ENCODE measurements at places on chromosomes 5 and 9.

- no peak overlapping the region for H3K4me3 ChIP-seq
- DNase-seq: no peak
- H3K4me1 ChIP-seq: no peaks in the 10 kb centered on the region
- no peaks in the 10 kb centered on the region for H3K36me3 ChIP-seq
- no peak overlapping the region for H3K27ac ChIP-seq
- no peaks in the 10 kb centered on the region for H3K27me3 ChIP-seq
Measured at GRCh38 chr5:164869325-164869724, 1363.9 kb downstream of the MAT2B start.

DNA sequence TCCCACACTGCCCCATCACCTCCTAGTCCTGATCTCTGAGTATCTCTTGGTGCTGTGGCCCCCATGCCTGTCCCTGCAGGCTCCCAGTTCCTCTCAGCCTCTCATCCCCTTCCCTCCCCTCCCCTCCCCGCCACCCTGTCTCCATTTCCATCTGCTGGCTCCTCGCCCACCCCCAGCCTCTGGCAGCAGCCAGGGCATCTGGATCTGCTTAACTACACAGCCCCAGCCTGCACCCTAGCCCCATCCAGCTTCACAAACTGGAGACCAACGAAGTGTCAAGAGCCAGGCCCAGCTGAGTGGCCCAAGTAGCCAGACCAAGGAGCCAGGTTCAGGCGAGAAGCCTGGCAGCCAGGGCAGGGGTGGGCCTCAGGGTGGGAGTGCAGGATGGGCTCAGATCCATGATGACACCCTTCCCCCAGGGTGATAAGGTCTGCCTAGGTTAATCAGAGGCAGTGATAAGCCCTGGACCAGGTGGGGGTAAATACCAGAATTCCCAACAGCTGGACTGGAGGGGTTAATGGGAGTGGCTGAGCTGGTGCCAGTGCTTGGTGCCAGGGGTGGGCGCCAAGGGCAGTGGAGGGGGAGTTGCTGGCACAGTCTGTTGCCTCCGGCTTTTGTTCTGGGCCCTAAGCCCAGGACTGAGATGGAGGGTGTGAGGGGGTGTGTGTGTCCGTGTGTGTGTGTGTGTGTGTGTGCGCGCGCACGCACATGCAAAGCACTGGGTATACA is 2.5 kb downstream of the IL11RA start:
- H3K4me3 ChIP-seq: no peak overlapping the region
- H3K27ac ChIP-seq: no peak overlapping the region
- peaks cover 29% of the 10 kb centered on the region for H3K4me1 ChIP-seq
- no peak for DNase-seq
- H3K36me3 ChIP-seq: peaks cover 13% of the 10 kb centered on the region
- H3K27me3 ChIP-seq: no peaks in the 10 kb centered on the region

- DNase-seq: peak; percentile 46
- no peak overlapping the region for H3K4me3 ChIP-seq
- peaks cover 10% of the 10 kb centered on the region for H3K4me1 ChIP-seq
- H3K27me3 ChIP-seq: no peaks in the 10 kb centered on the region
- H3K36me3 ChIP-seq: peaks cover 2% of the 10 kb centered on the region
Measured at GRCh38 chr5:8905021-8905420, 640.9 kb downstream of the SEMA5A start.

DNA sequence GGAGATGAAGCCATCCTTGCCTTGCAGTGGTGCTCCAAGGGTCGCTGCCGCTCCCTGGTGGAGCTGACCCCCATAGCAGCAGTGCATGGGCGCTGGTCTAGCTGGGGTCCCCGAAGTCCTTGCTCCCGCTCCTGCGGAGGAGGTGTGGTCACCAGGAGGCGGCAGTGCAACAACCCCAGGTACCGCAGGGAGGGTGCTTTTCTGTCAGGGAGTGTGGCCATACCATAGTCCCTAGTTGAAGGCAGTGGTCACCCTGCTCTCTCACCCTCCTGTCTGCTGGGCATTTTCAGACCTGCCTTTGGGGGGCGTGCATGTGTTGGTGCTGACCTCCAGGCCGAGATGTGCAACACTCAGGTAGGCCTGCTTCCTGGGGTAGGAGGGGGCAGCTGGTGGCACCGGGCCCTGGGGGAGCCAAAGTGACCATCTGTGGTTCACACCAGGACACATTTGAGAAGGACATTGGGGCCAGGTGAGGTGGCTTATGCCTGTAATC is 11.2 kb downstream of the ADAMTS13 start:
- no peak overlapping the region for H3K27ac ChIP-seq
- H3K4me1 ChIP-seq: peaks cover 14% of the 10 kb centered on the region
- H3K4me3 ChIP-seq: no peak overlapping the region
- H3K36me3 ChIP-seq: no peaks in the 10 kb centered on the region
- no peak for DNase-seq

GRCh38 chr5:543755-544674 is 19.8 kb upstream of the SLC9A3 start:
- H3K4me1 ChIP-seq: no peaks in the 10 kb centered on the region
- DNase-seq: no peak
- no peak overlapping the region for H3K27ac ChIP-seq
- no peaks in the 10 kb centered on the region for H3K36me3 ChIP-seq

DNA sequence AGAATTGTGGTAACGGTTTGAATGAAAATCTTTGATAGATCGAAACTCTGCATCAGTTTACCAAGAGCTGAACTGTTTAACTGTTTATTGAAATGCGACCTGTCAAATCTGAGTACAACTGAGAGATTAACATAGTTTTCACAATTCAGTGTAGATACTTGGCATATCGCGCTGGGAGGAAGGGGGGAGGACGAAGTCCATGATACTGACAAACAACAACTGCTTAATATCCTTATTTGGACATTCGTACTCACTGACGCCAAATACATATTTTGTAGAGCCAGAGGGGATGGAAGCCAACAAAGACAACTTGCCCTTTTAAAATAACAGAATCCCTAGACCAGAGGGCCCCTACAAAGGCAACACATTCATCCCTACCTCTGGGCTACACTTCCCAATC is 93.2 kb downstream of the GLIS3 start:
- H3K4me1 ChIP-seq: peaks cover 7% of the 10 kb centered on the region
- no peaks in the 10 kb centered on the region for H3K27me3 ChIP-seq
- no peak overlapping the region for H3K27ac ChIP-seq
- H3K4me3 ChIP-seq: peak overlapping the region; percentile 39
- peaks cover 2% of the 10 kb centered on the region for H3K36me3 ChIP-seq
- no peak for DNase-seq

DNA sequence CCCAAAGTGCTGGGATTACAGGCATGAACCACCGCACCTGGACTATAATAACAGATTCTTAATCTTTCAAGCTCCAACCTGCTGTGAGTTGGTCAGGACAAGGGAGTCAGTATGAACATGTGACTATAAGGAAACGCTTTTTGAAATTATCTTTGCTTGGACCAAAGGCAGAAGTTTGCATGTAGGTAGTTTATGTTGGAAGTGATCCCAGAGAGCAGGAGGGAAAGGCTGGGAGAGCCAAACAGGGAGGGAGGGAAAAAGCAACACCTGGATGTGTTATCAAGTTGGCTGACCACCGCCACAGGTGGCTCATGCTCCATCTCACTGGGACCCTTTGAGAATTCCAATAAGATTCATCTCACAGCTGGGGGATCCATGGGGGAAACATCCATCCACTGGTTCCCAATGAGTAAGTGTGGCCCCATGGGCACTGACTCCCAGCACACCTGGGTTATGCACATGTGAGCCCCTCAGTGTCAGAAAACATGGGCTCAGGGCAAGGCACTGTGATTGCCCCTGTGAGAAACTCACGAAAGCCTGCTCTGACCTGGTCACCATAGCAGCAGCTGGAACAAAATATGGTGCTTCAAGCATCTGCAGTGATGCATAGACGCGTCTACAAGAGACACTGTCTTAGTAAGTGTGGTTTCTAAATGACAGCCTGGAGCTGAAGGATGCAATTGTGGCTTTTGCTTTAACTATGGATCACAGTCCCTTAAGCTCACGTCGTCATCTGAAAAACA is 62.1 kb downstream of the ARSB start:
- no peak overlapping the region for H3K27ac ChIP-seq
- no peaks in the 10 kb centered on the region for H3K27me3 ChIP-seq
- no peaks in the 10 kb centered on the region for H3K36me3 ChIP-seq
- peaks cover 6% of the 10 kb centered on the region for H3K4me1 ChIP-seq

- H3K4me1 ChIP-seq: peaks cover 16% of the 10 kb centered on the region
- H3K4me3 ChIP-seq: peak overlapping the region; percentile 94
- no peak overlapping the region for H3K27ac ChIP-seq
- DNase-seq: peak; percentile 67
Measured at GRCh38 chr9:131530546-131530919, 530 bp downstream of the UCK1 start.

DNA sequence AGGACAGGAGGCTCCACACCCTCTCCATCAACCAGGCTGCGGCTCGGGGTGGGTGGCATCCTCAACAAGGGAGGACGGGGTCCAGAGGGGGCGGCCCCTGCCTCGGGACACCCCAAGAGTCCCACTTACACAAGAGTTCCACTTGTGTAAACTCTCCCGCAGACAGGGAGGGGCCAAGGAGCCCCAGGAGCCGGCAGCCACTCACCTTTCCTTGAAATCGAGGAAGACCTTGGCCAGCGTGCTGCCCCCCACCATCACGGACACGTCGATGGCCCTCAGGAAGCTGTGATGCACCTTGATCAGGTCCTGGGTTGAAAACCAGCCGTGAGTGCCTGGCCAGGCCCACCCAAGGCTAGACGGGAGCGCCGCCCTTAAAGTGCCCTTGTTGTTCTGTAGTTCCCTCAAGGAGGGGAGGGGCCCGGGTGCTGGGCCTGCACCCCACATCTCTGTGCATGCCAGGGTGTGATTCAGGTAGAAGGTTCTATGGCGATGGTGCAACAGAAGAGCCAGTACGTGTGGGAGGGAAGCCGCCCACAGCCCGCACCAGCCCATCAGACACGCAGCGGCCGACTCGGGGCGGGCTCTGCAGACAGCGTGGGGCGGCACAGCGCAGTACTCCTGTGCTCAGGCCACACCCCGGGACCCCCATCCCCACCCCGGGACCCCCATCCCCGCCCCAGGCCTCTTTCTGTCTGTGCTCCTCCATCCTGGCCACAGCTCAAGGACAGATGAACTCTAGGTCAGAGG is 67.9 kb upstream of the SARDH start:
- peaks cover 100% of the 10 kb centered on the region for H3K36me3 ChIP-seq
- DNase-seq: no peak
- H3K4me1 ChIP-seq: peaks cover 28% of the 10 kb centered on the region
- H3K4me3 ChIP-seq: no peak overlapping the region

GRCh38 chr5:133779828-133780475 is 167.6 kb upstream of the FSTL4 start:
- H3K27ac ChIP-seq: no peak overlapping the region
- H3K4me3 ChIP-seq: no peak overlapping the region
- H3K4me1 ChIP-seq: no peaks in the 10 kb centered on the region
- peaks cover 24% of the 10 kb centered on the region for H3K27me3 ChIP-seq
- H3K36me3 ChIP-seq: no peaks in the 10 kb centered on the region

DNA sequence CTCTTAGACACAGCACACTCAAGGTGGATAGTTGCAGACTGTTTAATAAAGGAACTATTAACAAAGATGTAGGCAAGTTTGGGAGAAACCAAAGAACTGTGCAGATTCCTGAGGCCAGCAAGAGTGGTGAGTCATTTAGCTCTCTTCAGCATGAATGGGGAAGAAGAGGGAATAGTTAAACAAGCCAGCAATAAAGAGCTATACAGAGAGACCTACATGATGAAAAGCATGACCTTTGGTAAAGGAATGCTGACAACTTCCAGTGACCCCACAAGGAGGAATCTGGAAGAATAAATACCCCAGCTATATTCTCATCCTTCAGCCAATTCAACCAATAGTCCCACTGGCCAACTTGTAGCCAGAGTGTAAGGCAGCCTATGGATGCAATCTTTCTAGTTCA is 706.0 kb upstream of the GRAMD2B start:
- DNase-seq: peak; percentile 92
- H3K27ac ChIP-seq: peak overlapping the region; percentile 76
- H3K4me3 ChIP-seq: no peak overlapping the region
- no peaks in the 10 kb centered on the region for H3K27me3 ChIP-seq
- no peaks in the 10 kb centered on the region for H3K36me3 ChIP-seq
- no peaks in the 10 kb centered on the region for H3K4me1 ChIP-seq

DNA sequence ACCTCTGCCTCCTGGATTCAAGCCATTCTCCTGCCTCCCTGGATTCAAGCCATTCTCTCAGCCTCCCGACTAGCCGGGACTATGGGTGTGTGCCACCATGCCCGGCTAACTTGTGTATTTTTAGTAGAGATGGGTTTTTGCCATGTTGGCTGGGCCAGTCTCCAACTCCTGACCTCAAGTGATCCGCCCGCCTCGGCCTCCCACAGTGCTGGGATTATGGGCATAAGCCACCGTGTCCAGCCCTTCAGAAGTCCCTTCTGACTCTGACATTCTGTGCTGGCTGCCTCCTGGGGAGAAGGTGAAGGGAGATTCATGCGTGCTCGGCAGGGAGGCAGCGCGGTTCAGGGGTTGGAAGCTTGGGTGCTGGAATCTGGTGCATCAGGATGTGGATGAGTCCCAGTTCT is 28.8 kb downstream of the PRRX2 start:
- DNase-seq: no peak
- H3K4me1 ChIP-seq: peaks cover 13% of the 10 kb centered on the region
- no peak overlapping the region for H3K27ac ChIP-seq
- no peak overlapping the region for H3K4me3 ChIP-seq
- no peaks in the 10 kb centered on the region for H3K36me3 ChIP-seq
- H3K27me3 ChIP-seq: peaks cover 48% of the 10 kb centered on the region

GRCh38 chr9:126154182-126154827 is 172.3 kb upstream of the MVB12B start:
- no peak for DNase-seq
- H3K36me3 ChIP-seq: no peaks in the 10 kb centered on the region
- no peak overlapping the region for H3K27ac ChIP-seq
- H3K27me3 ChIP-seq: peaks cover 38% of the 10 kb centered on the region
- H3K4me1 ChIP-seq: no peaks in the 10 kb centered on the region

- no peaks in the 10 kb centered on the region for H3K27me3 ChIP-seq
- peaks cover 2% of the 10 kb centered on the region for H3K4me1 ChIP-seq
- H3K27ac ChIP-seq: no peak overlapping the region
- H3K4me3 ChIP-seq: no peak overlapping the region
- peaks cover 2% of the 10 kb centered on the region for H3K36me3 ChIP-seq
- DNase-seq: peak; percentile 57
Measured at GRCh38 chr9:27088981-27089380, 20.0 kb upstream of the TEK start.

DNA sequence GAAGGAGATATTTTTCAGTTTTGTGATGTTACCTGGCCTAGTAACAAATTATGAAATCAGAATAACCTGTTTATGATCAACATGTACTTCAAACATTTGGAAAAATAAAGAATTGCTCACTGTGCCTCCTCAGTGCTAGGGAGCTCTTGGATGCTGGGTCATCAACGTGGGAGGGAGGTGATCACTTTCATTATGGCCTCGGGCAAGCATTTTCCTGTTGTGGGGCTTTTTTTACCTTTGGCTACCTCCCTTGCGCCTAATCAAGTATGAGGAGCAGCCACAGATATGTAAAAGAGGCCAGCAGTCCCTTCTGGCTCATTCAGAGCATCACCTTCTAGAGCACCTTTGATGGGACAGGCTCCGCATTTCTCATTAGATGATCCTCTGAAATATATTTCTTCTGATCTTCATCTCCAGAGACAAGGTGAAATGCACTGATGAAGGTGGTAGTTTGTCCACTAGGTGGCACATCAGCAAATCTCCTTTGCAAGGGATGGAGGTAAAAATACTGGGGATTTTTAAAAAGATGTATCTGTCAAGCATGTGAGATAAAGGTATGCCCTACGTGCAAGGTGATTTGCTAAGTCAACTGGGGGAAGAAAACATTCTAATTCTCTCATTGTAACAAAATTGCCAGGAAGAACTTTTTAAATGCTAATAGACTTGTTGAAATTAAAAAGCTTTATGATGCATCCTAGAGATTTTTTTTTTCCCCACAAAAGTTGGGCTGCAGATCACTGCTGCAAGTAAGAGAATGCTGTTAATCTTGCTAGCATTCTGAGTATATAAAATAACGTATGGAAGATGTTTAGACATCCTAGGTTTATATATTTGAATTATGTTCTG is 218.2 kb downstream of the MAST4 start:
- no peaks in the 10 kb centered on the region for H3K36me3 ChIP-seq
- no peak overlapping the region for H3K4me3 ChIP-seq
- peaks cover 3% of the 10 kb centered on the region for H3K4me1 ChIP-seq
- peak; percentile 47 for DNase-seq
- H3K27ac ChIP-seq: no peak overlapping the region
- no peaks in the 10 kb centered on the region for H3K27me3 ChIP-seq
